ENCODE measurements at places on chromosomes 3 and 15.

DNA sequence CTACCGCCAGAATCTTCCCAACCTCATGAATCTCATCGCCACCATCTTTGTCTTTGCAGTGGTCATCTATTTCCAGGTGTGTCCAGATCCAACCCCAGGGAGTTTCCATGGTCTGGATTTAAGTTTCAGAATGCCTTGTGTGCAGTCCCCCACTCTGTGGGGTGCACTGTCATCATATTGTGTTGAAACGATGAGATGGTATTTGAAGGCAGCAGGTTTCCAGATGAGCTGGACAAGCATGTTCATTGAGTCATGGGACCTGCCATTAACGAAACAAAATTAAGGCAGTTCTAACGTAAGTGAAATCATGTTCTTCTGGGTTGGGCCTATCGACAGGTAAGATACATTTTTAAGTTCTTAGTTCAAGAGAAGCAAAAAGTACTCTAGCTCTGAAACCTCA lies 12.7 kb downstream of the SEC61A1 start:
- no peak for DNase-seq

- DNase-seq: no peak
Observed at GRCh38 chr15:73901126-73901810, 25.0 kb upstream of the LOXL1 start.

- DNase-seq: no peak
Observed at GRCh38 chr3:187400756-187401155, 32.6 kb downstream of the RTP4 start.

- no peak for DNase-seq
Observed at GRCh38 chr3:127867986-127868385, 45.7 kb upstream of the MGLL start.

DNA sequence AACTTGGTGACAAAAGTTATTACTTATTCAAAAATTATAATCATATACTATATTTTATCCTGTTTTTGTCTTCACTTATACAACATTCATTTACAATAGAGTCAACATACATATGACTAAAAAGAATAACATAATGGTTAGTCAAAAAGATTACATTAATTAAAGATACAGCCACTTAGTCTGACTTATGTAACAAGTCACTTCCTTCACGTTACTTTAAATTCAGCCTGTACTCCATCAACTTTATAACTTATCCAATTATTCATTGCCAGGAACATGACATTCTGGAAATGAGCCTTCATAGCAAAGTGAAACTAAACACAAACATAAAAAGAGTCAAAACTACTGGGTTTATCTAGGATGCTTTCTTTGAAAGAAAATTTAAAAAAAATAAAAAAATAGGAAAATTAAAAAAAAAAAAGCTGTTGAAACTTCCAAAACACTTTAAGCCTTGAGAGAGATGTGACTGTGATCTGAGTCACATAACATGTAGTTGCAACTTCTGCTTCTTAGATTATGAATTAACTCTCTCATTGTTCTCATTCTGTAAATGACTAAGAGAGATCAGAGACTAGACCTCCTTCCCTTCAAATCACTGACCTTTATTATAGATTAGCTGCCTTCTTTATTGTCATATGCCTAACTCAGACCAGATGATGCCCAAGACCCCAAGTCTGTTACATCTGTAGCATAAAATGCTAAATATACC lies 107.8 kb downstream of the MYRIP start:
- DNase-seq: no peak

DNA sequence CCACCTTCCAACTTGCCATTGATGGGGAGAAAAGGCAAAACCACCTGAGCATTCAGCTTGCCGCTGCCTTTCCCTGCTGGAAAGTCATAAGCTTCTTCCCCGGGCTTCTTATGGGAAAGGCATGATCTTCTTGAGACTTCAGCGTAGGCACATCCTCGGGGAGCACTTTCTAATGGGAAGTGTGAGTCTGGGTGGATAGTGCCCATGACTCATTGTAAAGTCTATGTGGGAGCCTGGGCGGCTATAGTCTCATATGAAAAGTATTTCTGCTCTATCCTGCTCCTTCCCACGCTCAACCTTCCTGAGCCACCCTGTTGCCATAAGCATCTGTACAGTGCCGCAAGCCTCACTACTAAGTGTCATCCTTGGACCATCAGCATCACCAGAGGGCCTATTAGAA lies 309.9 kb upstream of the THBS1 start:
- no peak for DNase-seq

DNA sequence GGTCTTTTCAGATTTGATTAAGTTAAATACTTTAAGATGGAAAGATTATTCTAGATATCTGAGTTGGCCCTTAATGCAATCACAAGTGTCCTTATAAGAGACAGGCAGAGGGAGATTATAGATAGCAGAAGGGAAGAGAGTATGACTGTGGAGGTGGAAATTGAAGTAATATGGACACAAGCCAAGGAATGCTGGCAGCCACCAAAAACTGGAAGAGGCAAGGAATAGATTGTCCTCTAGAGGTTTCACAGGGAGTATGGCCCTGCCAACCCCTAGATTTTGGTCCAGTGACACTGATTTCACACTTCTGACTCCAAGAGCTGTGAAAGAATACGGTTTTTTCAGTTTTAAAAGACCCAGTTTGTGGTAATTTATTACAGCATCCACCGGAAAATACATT lies 1498.7 kb upstream of the CADM2 start:
- no peak for DNase-seq

- DNase-seq: no peak
Observed at GRCh38 chr3:42991341-42992315, 12.5 kb downstream of the GASK1A start.

GRCh38 chr3:47522082-47522987 lies 8.8 kb upstream of the ELP6 start:
- peak; percentile 92 for DNase-seq

- no peak for DNase-seq
Observed at GRCh38 chr3:78825858-78826215, 942.0 kb downstream of the ROBO1 start.

- no peak for DNase-seq
Observed at GRCh38 chr15:51842852-51843737, 13.6 kb downstream of the TMOD3 start.

DNA sequence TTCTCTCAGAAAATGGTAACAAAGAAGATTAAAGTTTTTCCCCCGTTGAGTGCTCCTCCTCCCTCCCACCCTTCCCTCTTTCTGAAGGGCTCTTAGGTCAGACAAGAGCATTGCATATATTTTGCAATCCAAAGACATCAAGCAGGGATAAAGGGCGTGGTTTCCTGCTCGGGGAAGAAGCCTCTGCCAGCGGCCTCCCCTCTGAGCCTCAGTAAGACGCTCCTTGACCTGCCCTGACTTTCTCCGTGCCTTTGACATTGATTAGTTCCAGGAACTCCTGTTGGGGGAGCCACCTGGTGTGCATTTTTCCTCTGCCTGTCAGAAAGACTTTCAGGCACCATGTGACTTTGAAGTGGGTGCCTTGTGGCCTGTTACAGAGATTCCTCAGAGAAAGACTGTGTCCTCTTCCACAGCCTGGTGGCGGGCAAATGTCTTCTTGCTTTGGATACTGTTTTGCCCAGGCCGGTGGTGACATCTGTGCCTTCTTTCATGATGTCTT lies 87.2 kb upstream of the TBL1XR1 start:
- peak; percentile 83 for DNase-seq

GRCh38 chr15:101188637-101189408 lies 63.0 kb downstream of the CHSY1 start:
- no peak for DNase-seq

DNA sequence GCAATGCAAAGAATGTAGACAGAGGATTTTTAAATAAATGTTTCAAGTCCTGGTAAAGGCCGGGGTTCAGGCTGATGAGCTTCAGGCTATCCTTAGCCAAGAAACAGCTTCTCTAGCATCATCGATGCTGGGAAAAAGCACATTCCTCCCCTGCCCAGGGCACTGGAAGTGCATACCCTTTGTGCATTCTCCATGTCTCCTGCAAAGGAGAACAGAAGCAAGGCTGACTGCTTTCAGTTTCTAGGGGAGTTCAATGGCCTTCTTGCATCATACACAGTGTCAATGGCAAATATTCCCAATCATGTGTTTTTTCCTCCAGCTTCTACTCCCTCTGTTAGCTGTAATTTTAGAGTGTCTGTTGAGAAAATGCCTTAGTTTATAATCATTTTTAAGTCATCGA lies 59.9 kb downstream of the GPR176 start:
- no peak for DNase-seq

- no peak for DNase-seq
Observed at GRCh38 chr3:16848007-16848406, 36.7 kb upstream of the PLCL2 start.

DNA sequence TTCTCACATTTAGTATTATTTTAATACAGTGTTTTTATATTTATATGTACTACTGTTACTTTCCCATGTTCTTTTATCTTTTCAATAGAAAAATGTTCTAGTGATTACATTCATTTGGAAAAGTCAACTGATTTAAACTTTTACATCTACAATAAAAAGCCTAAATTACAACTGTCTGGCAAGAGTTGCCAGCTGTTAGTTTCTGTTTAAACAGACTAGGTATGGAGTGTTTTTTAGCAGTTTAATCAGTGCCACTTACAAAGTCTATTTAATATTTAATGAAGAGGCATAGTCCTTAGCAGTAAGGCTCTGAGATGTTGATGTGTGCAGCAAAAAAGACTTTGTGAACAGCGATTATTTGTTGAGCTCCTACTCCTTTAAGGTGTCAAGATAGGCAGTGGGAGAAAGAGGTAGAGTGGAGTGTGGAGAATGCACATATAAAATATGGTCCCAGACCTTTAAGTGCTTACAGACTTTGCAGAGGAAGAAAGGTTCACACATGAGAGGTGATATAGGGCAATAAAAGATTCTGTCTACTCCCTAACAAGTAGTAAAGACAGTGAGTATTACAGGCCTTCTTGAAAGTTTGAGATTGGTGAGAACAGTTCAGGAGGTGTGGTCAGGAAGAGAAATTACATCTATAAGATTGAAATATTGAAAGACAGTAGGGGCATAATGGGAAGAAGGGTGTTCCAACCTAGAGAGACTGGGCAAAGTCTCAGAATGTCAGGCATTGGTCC lies 320.5 kb downstream of the DOCK3 start:
- no peak for DNase-seq

GRCh38 chr3:134313847-134314587 lies 60.2 kb downstream of the AMOTL2 start:
- no peak for DNase-seq

- DNase-seq: no peak
Observed at GRCh38 chr3:10192953-10193691, 28.4 kb downstream of the IRAK2 start.

- DNase-seq: peak; percentile 85
Observed at GRCh38 chr3:11591391-11592282, 52.1 kb downstream of the VGLL4 start.

DNA sequence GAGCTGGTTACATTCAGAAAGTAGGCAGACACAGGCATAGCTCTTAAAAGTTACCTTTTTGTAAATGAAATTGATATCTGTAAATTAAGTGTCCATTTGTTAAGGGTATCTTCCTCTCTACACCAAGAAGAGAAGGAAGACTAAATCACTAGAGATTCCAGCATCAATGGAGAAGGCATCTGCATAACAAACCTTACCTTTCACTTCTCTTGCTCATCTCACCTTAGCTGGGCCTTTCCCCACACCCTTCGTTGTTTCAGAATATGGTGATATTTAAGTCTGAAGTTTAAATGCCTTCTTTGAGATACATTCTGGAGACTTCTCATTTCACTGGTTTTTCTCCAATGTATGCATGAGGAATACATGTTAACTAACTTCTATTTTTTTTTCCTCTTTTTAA lies 54.5 kb upstream of the TGFBR2 start:
- DNase-seq: no peak

DNA sequence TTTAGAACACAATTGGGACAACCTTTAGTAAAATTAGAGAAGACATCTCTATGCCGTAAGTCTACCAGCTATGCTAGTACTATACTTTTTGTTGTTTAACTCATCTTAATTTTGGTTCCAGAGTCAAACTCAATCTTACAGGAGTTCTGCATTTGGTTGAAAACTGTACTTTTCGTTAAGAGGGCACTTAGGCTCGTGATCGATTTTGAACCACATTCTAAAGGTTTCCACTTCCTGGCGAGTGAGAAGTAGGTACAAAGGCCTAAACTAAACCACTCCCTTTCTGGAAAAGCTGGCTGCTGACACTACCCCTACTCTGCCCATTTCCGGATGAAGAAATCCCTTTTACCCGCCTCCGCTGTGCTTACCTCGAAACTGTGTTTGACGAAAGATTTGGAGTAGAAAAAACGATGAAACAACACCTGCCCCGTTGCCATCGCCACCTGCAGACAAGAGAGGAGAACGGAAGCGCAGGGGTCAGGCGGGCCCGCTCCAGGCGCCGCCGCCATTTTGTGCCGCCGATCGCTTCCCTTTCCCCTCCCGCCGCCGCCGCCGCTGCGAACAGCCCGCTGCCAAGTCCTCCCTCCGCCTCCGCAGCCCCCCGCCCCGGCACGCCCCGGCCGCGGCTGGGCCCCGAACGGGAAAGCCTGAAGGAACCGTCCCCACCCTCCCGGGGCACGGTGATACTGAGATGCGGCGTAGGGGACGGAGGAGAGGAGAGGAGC lies 748 bp downstream of the CCNL1 start:
- peak; percentile 82 for DNase-seq

- DNase-seq: no peak
Observed at GRCh38 chr3:12229146-12229851, 59.6 kb upstream of the PPARG start.

DNA sequence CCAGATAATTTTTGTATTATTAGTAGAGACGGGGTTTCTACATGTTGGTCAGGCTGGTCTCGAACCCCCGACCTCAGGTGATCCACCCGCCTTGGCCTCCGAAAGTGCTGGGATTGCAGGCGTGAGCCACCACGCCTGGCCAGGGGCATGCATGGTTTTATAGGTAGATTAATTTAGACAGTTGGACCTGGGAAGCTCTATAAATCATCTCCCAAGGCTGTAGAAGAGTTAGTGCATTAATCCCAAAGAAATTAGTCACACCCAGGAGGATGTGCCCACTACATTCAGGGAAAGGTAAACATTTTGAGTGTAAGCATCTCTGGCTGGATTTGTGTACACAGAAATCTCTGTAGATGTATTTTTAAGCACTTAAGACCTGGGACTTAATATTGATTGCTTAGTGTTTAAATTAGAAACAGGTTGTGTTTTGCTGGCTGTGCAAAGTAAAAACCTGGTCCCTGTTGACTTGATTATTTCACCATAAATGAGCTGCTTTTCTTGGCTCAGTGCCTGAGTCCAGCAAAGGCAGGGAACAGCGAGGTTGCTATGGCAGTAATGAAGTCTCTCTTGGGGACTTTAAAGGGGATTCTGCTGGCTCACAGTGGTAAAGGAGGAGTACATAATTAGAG lies 19.2 kb downstream of the EXOSC7 start:
- peak; percentile 70 for DNase-seq

- DNase-seq: no peak
Observed at GRCh38 chr3:23129117-23129516, 74.0 kb upstream of the UBE2E2 start.

DNA sequence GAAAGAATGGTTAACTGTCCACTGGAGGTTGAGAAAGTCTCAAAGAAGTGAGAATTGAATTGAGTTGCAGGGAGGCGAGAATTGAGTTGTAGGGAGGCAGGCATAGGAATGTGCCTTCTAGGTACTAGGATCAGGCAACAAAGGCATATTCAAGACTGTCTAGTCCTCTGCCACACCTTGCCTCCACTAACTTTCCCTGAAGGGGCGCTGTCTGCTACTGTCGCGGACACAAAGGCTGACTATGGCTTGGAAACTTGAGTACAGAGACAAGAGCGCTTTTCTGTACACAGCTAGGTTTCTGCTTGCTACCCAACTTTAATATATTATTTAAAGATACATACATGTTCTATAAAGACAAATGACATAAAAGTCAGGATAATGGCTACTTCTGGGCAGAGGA lies 10.4 kb upstream of the FBXL22 start:
- no peak for DNase-seq

All from sigmoid colon (tissue), 7 donors.